ENCODE measurements at places on chromosomes 6 and 20. TPM values are rescaled to one million over a fixed set of nuclear protein-coding genes. Genes with fewer than 3 reads are reported as not detected.

GRCh38 chr6:112287577-112288225 lies 33.3 kb upstream of the LAMA4 start:
- DNase-seq, result no peak

The VWA7 gene
- total RNA-seq, result 0.44 TPM

DNA sequence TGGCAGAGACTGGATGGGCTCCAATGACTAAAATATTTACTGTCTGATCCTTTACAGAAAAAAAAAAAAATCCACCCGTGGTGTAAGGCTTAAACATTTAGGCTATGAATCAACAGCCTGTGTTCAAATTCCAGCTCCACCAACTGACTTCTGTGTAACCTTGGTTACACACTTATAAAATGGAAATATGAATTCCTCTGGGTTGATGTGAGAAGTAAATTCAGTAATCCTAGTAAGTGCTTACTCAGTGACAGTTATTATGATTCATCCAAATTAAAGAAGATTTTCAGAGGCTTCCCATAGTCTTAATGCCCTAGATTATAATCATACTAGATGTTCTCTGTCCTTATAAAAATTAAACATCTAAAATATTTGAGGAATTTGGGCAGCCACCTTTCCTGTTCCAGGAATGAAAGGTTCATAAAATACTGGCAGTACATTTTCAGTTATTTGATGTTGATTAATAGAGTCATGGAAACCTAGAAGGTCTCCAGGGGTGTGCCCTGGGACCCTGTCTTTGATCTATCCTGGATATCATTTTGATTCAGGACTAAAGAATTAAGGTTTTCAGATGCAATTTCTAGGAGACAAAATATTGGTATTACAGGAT lies 180.3 kb upstream of the ZNF217 start:
- no peak for DNase-seq

The CLIC5 gene
- total RNA-seq, result not detected

GRCh38 chr6:157728183-157728881 lies 94.7 kb upstream of the SNX9 start:
- no peak for DNase-seq

All from H7 (cell line).